Kasumi-1 (cell line): ENCODE measurements at places on chromosomes 3 and 15.
A peak's percentile ranks its signal among the peaks of the same experiment; 100 is the strongest.

DNA sequence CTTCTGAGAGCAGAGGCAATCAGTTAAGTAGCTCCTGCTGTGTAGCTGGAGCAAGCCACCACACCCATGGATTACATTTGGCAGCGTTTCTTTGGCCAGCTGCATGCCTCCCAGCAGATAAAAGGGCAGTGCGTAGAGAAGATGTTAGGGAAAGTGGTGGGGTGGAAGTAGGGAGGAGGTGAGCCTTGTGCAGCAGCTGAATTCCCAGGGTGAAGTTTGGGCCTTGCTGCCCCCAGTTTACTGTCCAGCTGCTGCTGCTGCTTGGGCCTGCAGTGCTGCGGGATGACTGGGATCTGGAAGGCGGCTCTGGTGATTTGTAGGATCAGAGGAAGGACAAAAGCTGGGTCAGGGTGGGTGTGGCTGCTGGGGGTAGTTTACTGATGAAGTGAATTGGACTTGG, 318.7 kb upstream of the C2CD4B start:
- no peak for DNase-seq

DNA sequence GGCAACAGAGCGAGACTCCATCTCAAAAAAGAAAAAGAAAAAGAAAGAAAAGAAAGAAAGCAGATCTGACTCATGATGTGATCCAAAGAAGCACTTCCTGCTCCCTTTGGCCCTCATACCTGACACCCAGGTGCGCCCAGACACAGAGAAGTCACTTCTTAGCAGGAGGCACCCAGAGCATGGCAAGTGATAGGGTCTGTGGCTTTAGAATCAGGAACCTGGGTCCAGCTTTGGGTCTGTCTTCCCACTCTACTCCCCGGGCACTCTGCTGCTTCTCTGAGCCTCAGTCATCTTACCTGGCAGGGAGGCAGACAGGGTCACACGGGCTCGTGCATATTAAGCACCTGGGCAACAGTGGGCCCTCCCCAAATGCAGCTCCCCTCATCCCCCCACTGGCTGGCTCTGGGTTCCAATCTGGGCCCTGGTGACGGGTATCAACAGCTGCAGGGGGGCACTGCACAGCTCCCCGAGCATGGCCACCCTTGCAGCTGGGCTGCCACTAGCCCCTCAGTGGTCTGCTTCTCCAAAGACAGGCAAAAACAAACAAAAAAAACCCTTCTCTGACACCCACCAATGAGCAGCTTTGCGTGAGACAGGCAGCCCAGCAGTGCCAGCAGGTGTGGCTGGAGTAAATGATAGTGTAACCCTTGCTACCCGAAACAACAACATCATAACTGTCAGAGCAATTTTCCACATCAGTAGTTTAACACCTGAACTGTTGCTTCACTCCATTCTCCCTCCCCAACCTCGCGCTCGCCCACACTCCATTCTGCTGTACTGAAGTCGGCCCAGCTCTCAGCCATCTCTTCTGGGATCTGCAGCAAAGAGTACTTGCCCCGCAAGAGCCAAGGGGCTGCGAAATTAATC, 99.8 kb downstream of the MEGF11 start:
- DNase-seq, result no peak

DNA sequence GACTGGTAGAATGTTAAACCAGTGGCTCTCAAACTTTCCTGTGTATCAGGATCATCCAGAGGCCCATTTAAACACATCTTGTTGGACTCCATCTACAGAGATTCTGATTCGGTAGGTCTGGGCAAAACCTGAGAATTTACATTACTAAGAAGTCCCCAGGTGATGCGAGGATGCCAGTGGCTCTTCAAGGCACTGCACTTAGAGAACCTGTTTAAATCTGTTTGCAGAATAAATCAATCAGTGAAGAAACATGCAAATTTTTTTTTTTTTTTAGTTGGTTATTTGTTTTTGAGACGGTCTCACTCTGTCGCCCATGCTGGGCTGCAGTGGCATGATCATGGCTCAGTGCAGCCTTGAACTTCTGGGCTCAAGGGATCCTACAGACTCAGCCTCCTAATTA, 117.7 kb upstream of the WNT5A start:
- no peak for DNase-seq

DNA sequence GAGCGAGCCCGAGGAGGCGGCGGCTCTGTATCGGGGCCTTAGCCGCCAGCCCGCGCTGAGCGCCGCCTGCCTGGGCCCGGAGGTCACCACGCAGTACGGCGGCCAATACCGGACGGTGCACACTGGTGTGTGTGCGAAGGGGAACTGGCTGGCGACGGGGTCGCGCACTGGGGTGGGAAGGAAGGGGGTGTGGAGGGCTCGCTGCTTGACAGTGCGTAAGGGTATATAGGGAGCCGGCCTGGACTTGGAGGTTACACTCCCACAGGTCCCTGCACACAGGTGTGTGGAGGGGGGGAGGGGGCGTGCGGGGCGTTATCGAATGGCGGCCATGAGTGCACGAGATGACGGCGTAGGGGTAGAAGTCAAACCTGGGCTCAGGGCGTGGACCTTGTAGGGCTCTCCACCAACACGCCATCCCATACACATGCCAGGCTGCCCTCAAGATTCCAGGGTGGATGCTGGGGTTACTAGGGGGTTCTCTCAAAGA, 389 bp downstream of the APEH start:
- DNase-seq, result no peak

DNA sequence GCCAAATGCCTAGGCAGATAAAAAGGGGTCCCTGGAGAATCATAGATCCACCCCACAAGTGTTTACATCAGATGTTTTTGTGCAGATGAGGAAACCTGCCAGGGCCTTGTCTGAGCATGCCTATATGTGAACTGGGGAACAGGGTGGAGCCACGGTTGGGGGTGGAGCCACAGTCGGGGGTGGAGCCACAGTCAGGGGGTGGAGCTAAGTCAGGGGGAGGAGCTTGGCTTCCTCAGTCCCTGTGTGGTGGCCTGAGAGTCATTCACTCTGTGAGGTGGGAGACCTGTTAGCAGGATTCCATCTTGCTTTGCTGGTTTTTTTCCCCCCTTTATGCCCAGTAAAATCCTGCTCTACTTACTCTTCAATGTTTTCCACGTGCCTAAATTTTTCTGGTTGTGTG, 57.8 kb upstream of the TGFBR2 start:
- no peak for DNase-seq

DNA sequence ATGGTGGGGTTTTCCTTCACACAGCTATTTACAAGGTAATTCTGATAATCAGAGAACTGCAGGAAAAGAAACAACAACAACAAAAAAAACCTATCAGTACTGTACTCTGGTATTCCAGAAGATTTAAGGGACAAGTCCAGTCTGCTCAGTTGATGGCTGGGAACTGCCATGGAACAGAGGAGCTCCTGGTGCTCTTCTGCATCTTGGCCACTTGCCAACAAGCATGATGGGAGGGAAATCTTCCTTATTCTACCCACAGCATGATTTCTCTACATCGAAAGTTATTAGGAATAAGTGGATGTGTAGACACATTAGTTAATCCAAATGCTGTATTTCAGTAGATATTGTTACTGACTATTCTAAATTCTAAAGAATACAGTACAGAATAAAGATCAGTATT, 51.7 kb downstream of the RASGRP1 start:
- DNase-seq, result no peak

DNA sequence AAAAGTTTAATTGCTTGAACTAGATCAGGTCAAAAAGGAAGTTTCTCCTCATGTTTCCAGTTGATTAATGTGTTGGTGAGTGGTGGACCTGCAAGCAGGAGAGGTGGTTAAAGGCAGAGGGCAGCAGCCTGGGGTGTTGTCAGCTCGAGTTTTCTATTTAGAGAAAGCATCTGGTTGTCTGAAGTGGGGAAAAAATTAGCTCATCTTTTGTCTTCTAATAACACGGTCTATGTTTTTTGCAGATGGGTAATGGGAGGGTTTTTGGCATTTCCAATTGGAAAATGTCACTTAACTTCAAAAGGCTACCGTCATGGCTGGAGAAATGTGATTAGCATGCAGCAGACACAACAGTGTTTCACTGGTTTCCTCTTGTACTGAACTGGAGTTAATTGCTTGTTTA, 122.6 kb downstream of the ITPR1 start:
- no peak for DNase-seq

GRCh38 chr15:85515212-85515611, 134.8 kb downstream of the AKAP13 start:
- DNase-seq, result no peak

DNA sequence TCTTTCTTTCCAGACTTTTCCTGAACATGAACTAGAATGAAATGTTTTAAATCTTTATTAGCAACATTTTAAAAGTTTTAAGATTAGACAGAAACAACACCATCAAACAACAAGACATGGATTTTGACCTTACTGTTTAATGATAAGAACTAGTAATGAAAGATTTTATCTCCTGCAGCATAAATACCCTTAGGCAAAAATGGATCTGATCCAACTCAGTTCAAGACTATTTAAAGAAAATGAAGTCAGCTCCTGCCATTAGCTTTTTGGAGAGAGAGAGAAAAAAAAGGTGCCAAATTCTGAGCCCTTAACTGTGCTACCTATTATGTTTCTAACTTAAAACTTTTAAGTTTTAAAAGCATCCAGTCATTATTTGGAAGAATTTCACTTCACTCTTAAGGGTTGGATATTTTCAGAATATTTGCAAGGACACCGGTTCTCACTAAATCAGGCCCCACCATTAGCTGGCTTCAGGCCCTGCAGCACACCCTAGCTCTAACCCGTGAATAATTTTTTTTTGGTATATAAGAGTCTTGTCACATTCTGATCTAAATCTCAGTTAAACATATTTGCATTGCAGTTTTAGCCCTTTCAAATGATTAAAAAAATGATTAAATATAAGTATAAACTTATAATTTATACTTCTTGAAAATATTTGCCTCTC, 60.0 kb downstream of the NR1I2 start:
- DNase-seq, result no peak

DNA sequence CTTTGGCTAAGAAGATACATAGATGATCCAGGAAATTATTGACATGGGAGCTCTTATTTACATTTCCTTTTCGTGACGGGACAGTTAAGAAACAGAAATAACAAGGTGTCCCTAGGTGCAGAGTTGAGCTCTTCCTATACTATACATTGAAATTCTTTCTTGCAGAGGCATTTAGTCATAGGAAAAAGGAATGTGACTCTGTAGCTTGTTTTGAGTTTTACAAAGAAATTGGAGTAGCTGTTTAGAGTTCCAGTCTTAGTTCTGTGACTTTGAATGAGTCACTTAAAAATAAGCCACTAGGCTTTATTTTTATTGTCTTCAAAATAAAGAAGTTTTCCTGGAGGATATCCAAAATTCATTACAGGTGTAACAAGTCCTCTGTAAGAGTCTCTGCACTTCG, 723.5 kb upstream of the SGO1 start:
- DNase-seq, result no peak

DNA sequence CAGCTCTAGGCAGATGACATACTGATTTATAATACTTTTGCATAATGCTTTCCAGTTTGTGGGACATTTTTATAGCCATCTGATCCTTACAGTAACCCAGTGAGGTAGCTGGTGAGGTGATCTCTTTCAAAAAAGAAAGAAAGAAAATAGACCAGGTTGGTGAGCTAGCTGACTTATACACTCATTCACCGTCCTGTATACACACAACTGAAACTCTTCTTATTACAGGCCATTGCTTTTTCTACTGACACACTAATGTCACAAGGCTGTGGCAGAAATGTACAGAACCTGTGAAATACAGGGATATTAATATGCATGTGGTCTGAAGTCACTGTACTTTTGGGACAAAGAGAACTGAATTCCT, 150.2 kb upstream of the BHLHE40 start:
- DNase-seq, result no peak

DNA sequence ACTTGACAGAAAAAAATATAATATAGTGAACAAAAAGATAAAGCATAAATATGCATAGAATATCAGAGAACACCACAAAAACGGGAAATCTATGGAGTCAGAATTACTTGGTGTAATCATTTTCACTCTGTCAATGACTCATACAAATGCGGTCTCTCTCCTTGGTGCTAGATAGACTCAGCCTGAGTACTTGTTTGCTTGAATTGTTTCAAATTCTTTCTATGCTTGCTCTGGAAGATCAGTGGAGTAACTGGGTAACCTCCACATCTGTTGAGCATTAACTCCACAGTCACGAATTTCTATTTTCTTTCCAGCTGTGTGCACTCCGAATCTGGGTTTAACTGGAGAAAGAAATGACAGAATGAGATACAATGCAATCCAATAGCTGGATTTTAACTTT, 760.4 kb downstream of the ZPLD1 start:
- no peak for DNase-seq

- peak; percentile 2 for DNase-seq
These were observed 528 bp downstream of the LPCAT4 start for GRCh38 chr15:34366271-34367065.

DNA sequence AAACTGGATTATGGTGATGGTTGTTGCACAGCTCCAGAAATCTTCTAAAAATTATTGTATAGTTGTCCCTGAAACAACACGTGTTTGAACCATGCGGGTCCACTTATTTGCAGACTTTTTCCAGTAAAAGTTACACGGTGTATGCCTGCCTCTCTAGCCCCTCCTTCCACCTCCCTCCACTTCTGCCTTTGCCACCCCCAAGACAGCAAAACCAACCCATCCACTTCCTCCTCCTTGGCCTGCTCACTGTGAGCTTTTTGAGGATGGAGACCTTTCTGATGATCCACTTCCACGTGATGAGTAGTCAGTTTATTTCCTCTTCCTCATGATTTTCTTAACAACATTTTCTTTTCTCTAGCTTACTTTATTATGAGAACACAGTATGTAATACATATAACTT, 5.4 kb downstream of the CYFIP1 start:
- DNase-seq, result peak; percentile 59

DNA sequence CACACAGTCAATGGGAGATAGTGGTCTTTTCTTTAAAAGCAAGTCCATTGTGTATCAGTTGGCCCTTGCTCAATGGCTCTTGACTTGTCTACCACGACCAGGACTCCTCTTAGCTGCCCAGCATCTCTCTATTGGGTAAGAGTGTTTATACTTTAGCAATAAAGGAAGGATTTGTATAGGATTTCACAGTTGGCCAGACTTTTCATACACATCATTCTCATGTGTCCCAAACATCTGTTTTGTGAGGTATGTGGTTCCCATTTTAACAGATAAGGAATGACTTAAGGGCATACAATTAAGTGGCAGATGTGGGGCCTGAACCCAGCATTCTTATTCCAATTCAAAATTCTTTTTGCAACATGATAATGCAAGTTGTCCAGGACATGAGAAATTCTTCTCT, 191.5 kb downstream of the CHST2 start:
- no peak for DNase-seq

DNA sequence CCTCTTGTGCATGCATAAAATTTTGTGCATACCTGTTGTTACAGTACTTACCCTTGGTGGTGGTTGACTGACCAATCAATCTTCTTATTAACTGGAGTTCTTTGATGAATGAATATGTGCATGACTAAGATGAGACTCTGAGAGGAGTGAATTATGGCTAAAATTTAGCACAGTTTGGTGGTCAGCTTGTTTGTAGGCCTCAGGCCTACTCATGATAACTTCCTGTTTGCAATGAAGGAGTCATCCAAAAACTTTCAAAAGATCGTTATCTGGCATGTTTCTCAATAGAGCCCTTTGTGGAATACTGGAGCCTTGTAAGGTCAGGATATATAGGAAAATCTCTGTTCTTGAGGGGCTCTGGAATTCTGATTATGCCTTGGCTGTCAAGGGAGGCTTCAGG, 66.5 kb downstream of the LEKR1 start:
- DNase-seq, result no peak

- DNase-seq, result no peak
These were observed 580.2 kb downstream of the NLGN1 start for GRCh38 chr3:173977747-173978146.
